ENCODE measurements at places on chromosomes 1 and 21.

GRCh38 chr1:64856553-64856952, 109.8 kb downstream of the JAK1 start:
- no peak for DNase-seq

DNA sequence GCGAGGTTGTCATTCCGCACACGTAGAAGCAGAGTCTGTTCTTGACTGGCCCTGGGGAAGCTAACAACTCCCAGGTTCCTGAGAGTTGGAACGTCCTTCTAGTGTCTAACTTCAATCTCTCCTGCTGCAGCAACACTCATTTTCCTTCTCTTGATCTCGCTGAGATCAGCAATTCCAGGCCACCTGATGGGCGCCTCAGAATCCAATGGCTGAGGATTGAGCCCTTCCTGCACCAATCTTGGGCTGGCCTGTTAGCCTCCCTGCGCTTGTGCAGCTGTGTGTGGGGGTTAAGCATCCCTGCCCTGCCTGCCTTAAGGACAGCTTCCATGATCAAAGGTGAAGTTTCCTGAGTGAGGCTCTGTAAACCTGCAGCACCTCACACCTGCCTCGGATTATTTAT, 87.9 kb downstream of the SYT2 start:
- no peak for DNase-seq

- peak; percentile 74 for DNase-seq
These were observed 35.0 kb upstream of the JAK1 start for GRCh38 chr1:65001231-65001792.

DNA sequence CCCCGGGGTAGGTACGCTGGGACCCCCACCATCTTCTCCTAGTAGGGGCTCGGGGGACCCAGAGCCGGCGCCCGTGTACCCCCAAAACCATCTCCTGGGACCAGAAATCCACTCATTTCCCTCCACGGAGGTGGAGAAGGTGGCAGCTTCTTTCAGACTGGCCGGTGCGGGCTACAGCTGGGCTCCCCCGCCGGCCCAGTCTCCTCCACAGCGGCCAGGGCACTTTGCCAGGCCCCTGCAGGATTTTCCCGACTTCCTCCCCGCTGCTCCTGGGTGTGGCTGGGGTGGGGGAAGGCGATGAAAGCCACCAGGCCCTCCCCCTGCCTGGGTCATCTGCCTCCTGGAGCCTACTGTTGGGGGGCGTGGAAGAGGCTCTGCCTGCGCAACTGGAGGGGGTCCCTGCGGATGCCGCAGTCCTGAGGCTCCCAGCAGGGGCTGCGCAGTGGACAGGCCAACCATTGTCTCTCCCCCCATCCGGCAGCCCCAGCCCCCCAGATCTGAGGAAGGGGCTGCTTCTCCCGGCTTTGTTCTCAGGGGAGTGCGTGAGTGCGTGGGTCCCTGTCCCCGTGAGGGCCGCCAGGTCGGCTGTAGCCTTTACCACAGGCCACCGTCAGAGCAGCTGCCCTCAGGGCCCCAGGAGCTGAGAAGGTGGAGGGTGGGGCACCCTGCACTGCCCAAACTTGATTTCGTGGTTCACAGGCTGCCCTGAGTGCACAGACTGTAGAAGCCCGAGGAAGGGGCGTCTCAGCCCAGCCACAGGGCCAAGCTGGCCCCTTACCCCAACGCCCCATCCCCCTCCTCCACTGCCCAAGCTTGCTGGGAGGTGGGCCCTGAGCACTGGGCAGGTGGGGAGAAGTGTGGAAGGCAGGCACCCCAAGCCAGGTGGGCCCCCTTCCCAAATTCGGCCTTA, 1.3 kb downstream of the AGRN start:
- DNase-seq, result no peak

DNA sequence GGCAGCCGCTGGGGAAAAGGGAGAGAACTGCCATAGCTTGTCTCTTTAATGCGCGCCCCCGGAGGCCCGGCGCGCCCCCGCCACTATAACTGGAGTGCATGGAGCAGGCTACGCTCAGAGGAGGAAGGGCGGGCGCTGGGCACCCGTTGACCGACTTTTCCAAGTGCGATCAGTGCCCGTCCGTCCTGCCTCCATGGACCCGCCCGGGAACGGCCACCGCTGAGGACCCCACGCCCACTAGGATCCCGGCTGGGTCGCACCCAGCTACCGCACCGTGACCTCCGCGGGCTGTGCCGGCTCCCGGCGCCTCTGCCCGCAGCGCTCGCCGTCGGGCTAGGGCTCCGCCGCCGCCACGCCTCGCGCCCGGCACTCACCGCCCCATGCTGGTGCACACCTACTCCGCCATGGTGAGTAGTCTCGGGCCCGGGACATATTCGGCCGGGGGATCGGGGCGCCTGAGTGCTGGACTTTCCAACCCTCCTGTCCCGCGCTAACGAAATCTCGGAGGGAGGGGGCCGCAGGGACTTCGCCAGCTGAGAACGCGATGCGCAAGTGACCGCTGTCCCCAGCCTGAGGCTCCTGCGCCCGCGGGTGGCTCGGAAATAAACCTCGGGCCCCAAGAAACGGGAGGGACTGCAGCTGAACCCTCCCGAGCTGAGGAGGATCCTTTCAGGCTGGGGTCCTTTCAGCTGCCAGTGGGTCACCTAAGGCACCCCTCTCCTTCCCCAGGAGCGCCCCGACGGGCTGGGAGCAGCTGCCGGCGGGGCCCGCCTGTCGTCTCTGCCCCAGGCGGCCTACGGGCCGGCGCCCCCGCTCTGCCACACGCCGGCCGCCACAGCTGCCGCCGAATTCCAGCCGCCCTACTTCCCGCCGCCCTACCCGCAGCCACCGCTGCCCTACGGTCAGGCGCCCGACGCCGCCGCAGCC, at the start of gene TFAP2E:
Gene TFAP2E (plus strand): TSS at position 117 of the 927 bp plus-strand sequence. CDS start 264 bp downstream, at position 381.
- no peak for DNase-seq
